Stimulated activated CD4-positive, alpha-beta T cell treated with anti-CD3 and anti-CD28 coated beads, TNF-alpha, amount 100 ng/mL, for 24 hours (primary cell): ENCODE measurements at places on chromosomes 6 and 20.

- DNase-seq: no peak
Measured at GRCh38 chr6:131225127-131225526, 89.9 kb downstream of the AKAP7 start.

DNA sequence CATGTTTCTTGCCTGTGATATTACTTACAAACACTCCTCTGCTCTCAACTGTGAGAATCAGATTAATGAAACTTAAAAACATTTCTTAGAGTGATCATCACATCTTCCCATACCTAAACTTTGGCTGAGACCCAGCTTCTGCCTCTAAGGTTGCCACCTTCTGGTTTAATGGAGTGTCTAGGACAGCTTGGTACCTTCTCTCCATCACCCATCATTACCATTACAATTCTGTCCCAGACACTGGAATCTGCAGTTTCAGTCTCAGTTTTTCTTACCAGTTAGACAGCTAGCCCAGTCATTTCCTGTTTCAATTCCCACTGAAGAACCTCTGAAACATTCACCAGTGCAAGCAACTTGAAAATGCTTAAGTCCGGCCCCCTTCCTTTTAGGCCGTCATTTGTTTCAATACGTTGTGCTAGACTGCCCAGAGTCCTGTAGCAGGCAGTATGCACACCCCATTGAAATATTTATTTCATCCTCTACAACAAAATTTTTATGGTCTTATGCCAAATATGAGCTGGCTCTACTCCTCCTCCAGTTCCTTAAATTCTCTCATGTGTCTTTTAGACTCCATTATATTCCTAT is 107.0 kb upstream of the FOXO3 start:
- DNase-seq: no peak

DNA sequence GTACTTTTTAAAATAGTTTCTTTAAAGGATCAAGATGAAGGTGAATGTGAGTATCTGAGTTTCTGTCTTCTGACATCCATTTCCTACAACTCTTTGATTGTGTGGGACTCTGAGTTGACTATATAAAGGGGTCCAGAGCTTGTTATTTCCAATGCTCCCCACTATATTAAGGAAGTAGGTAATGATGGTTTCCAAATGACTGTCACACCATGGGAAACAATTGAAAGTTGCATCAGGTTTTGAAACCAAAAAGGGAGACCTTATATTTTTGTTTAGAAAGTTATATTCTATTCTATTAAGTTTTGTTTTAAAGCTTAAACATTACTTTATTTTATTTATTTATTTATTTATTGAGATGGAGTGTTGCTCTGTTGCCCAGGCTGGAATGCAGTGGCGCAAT is 11.2 kb downstream of the CASS4 start:
- no peak for DNase-seq

GRCh38 chr6:151224076-151224475 is 15.7 kb upstream of the AKAP12 start:
- no peak for DNase-seq

GRCh38 chr6:27825025-27825793 is 87.0 kb downstream of the OR2B2 start:
- no peak for DNase-seq

GRCh38 chr6:5287966-5288297 is 26.6 kb downstream of the FARS2 start:
- DNase-seq: no peak

DNA sequence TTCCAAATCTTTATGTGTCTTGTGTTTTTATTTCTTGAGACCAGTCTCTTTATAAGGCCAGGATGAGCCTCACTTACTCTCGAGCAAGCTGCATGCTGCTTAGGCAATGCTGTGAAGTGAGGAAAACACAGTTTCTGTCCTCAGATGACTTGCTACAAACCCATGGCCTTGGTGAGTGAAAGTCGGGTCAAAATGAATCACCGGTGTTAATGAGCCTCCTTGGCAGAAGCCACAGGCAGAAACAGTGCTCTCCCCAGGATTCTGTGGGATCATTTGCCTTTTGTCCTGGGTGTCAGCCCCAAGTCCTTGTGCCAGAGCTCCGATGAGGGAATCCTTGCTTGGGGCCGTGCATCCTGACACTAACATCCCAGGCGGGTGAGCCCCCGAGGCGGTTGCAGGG is 482.5 kb downstream of the QKI start:
- no peak for DNase-seq

- no peak for DNase-seq
Measured at GRCh38 chr6:151387175-151387970, 4.0 kb downstream of the ZBTB2 start.

DNA sequence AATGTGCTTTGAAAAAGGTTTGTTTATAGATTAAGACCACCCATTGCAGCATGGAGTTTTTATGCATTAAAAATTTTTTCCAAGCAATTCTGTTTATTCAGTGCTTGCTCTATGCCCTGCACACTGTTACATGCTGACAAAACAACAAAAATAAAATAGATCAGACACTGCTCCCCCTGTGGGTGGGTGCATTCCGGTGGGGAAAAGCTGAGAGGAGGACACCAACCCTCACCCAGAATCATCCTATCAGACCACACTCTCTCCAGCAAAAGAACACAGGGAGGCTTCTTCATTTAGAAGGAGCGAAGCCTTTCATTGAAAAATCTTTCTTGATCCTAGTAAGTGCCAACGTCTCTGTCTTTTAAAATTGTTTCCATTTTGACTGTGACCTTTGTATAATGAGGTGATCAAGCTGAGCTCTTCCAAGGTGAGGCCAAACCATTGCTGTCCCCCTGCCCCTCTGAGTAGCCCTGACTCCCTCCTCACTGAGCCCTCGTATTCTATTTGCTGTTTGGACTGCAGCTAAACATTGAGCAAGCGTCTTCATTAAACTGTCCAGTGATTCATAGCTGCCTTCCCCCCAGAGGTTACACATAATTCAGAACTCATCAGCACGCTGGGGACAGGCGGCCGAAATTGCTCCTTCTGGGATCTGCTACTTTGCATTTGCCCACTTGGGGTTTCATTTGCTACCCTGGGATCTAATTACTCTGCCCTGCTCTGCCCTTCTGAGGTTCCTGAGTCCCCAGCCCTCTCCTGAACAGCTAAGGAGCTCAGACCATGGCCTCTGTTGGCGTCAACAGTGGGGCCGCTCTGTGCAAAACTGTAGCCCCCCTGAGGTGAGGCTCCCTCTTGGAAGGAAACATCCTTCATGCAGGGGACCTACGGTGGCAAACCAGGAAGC is 102.4 kb downstream of the F13A1 start:
- no peak for DNase-seq

- DNase-seq: no peak
Measured at GRCh38 chr20:32203356-32204204, 4.0 kb downstream of the PLAGL2 start.
